Stimulated activated naive CD4-positive, alpha-beta T cell treated with Interleukin-2 at 50 U/mL for 16 hours (primary cell): ENCODE measurements at places on chromosomes 2 and 18.

DNA sequence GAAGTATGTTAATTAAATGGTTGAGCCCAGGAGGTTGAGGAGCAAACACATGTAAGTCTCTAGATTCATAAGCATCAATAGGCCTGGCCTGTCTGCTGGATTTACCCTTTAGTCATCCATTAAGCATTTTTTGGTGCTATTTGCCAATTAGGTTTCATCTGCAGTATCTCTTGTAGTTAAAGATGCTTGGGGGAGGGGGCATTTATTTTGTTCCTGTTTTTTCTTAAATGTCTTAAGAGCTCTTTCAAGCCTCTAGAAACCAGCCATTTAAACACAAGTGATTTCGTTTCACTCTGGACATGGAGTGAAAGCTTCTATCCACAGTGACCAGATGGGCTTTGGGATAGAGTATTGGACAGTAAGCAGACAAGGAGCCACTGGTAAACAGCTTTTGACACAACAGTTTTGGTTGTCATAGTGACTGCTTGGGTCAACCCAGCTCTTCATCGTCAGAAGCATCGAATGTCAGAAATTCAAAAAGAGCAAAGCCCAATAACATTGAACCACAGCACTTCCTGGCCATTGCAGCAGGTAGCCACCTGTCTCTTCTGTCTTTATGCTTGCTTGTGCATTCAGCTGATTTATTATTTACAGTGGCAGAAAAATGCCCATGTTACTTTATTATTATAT, 4.9 kb downstream of the QPCT start:
- DNase-seq, result no peak

DNA sequence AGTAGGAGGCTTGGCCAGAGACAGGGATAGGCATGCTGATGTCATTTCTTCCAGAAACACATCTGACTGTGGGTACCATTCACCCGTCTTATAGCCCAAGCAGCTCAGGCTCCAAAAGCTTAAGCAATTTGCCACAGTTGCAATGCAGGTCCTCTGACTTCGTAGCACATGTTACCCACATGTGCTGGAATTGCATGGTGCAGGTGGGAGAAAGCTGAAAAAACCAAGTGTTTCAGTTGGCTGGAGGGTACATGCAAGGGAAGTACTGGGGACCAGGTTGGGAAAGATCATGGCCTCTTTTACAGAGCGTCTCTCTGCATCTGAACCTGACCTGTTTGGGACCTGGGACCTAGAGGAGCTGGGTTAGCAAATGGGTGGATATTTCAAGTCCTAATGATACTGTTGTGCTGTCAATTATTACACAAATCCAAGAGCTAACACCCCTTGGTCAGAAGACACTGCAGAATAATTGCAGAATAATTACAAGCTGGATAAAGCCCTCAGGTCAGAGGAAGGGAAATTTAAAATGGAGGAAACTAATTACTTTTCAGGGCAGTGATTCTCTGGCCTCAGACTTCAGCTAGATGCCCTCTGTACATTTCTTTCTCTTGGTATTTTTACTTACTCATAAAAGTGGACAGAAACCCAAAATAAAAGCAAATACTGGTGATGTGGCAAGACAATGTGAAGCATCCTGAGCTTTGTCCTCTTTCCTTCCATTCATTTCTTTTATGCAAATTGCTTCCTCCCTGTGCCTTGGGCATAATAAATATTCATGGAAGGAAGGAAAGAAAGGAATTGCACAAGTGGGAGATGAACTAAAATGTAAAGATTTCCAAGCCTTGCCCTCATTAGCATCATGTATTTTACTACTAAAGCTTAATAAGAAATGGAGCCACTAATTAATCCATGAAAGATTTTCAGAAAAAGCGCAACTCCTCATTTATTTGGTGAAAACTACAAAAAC, 45.6 kb upstream of the TTC39C start:
- DNase-seq, result no peak

DNA sequence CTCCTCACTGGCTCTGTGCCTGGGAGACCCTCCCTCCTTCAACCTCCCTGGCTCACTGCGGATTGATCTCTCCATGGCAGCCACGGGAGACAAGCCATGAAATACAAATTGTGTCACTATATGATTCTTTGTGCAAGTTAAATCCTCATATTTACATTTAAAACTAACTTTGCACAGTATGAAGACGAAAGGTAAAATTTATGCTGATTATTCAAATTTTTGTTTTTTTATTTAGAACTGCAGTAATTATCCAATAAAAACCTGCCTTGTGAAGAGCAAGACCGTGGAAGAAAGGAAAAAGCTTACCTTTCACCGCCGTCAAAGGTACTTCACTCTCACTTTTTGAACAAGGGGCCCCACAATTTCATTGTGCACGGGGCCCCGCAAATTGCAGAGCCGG, 436.9 kb downstream of the EIPR1 start:
- no peak for DNase-seq

GRCh38 chr18:63095768-63096167, 223.8 kb downstream of the BCL2 start:
- no peak for DNase-seq

- no peak for DNase-seq
Measured at GRCh38 chr2:76128622-76129021, 417.9 kb upstream of the GCFC2 start.
